ENCODE measurements at places on chromosomes 5 and 9.

DNA sequence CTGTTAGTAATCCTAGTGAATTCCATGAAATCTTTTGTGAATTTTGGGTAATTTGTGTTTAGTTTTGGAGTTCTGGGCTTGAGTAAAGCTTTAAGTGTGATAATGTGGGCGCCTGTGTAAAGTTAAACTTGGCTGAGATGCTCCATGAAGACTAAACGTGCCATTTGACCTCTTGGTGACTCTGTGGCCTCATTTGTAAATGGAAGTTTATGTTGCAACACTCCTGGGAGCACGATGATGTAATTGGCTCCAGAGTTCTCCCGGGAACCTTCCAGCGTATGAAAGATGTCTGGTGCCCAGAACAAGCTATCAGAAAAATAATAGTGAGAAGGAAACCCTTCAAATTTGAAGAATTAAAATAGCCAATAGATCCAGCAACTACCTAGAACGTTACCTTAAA lies 981.2 kb downstream of the TLE4 start:
- no peak for DNase-seq

- DNase-seq = peak; percentile 88
Measured at GRCh38 chr5:11904265-11904906, at the start of gene CTNND2. TSS of gene CTNND2 (minus strand) at chr5:11904446. CDS start at chr5:11903853, 593 bp downstream.

- no peak for DNase-seq
Measured at GRCh38 chr5:117461403-117461802, 886.8 kb upstream of the SEMA6A start.

GRCh38 chr9:93612796-93613154 lies 36.4 kb downstream of the PHF2 start:
- no peak for DNase-seq

GRCh38 chr9:124146031-124146561 lies 111.7 kb upstream of the NEK6 start:
- DNase-seq = no peak

- DNase-seq = peak; percentile 87
Measured at GRCh38 chr5:24816206-24816605, 171.4 kb upstream of the CDH10 start.

DNA sequence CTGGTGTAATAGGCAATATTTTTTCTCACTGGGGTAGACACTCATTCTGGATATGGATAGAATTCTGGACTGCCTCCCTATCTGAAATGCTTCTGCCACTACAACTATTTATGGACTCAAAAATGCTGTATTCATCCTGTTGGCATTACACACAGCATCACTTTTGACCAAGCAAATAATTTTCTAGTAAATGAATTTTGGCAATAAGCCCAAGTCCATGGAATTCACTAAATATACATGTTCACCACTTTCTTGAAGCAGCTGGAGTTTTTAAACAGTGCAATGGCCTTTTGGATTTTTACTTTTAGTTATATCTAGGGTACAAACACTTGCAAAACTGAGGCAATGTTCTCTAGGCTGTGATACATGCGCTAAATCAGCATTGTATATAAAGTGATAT lies 724.9 kb upstream of the EDIL3 start:
- no peak for DNase-seq

DNA sequence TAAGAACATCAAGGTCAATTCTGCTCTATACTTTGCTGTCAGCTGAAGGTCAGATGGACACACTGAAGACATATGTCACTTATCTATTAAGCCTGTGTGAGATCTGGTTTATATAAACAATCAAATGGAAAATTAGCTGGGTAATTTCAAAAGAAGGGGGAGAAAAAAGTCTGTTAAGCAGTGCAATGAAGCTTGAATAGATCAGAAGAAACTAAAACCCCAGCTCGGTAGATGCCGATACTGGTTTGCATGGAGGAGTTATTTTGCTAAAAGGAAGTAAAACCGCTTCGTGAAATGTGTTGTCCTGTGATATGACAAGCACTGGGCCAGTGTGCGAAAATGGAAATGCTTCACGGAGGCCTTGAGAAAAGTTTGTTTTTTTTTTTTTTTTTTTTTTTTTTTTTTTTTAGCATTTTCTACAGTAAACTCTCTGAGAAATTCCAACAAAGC lies 148.8 kb downstream of the MEF2C start:
- no peak for DNase-seq

GRCh38 chr5:59268756-59269415 lies 624.6 kb downstream of the PDE4D start:
- no peak for DNase-seq

DNA sequence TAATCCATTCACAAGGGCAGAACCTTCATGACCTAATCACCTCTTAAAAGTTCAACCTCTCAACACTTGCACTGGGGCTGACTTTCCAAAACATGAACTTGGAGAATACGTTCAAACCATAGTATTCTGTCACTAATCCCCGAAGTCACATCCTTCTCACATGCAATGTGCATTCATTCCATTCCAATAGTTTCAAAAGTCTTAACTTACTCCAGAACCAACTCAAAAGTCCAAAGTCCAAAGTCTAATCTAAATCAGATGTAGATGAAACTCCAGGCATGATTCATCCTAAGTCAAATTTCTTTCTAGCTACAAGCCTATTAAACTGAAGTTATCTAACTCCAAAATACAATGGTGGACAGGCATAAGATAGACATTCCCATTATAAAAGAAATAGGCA lies 21.7 kb upstream of the ADAMTSL1 start:
- DNase-seq = no peak

- peak; percentile 55 for DNase-seq
Measured at GRCh38 chr9:17063535-17064135, 71.2 kb upstream of the CNTLN start.

Measured in G401 (cell line).